ENCODE measurements at places on chromosomes 13 and 19.

DNA sequence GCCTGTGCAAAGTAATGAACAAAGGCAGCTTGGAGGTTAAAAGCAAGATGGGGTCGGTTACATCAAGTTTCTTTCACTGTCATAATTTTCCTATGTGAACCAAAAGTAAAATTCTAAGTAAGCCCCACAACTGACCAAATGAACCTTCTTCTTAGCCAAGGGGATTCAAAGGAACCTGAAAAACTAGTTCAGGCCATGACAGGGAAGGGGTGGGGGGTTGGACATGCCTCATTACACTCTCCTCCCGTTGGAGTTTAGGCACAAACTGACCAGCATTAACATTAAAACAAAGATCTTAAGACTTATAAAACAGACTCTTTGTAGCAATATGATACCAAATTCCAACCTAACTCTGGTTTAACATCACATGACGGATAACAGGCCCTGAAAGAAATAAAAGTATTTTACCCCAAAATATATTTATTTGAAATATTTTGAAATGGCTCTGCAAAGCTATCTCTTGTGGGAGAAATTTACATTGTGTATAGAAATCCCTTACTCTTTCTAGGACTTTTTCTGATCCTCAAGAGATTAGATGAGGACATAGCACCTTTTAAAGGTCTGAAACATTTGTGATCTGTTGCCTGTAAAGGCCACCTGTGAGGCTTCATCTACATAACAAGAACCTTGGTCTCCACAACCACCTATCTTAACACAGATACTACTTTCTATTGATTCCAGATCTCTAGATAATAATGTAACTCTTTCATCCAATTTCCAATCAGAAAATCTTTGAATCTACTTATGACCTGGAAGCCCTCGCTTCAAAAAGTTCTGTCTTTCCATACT is 1829.0 kb upstream of the MIR17HG start:
- no peak for DNase-seq

GRCh38 chr13:110258876-110259631 is 47.9 kb downstream of the COL4A1 start:
- DNase-seq, result no peak

DNA sequence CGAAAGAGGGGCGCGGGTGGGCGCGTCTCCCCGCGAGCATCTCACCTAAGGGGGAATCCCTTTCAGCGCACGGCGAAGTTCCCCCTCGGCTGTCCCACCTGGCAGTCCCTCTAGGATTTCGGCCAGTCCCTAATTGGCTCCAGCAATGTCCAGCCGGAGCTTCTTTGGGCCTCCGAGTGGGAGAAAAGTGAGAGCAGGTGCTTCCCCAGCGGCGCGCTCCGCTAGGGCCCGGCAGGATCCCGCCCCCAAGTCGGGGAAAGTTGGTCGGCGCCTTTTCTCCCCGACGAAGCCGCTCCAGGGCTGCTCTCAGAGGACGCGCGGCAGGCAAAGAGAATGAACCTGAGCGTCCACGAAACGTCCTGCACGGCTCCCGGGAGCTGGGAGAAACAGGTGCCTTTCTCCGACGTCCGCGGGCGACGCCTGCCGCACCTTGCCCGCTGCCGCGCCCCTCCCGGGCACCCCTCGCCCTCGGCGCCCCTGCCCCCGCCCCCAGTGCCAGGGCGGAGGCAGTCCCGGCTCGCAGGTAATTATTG is 366 bp upstream of the KL start:
- no peak for DNase-seq

DNA sequence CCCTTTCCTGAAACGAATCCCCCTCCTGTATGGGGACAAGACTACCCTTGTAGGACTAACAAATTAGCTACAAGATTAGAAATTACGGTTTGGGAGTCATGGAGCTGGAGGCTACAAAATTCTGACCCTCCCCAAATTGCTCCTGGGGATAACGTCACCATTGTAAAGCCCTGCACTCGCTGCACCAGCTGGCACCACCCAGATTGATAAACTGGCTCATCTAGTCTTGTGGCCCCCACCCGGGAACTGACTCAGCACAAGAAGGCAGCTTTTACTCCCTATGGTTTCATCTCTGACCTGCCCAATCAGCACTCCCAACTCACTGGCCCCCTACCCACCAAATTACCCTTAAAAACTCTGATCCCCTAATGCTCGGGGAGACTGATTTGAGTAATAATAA is 150.6 kb upstream of the TSC22D1 start:
- DNase-seq, result no peak

DNA sequence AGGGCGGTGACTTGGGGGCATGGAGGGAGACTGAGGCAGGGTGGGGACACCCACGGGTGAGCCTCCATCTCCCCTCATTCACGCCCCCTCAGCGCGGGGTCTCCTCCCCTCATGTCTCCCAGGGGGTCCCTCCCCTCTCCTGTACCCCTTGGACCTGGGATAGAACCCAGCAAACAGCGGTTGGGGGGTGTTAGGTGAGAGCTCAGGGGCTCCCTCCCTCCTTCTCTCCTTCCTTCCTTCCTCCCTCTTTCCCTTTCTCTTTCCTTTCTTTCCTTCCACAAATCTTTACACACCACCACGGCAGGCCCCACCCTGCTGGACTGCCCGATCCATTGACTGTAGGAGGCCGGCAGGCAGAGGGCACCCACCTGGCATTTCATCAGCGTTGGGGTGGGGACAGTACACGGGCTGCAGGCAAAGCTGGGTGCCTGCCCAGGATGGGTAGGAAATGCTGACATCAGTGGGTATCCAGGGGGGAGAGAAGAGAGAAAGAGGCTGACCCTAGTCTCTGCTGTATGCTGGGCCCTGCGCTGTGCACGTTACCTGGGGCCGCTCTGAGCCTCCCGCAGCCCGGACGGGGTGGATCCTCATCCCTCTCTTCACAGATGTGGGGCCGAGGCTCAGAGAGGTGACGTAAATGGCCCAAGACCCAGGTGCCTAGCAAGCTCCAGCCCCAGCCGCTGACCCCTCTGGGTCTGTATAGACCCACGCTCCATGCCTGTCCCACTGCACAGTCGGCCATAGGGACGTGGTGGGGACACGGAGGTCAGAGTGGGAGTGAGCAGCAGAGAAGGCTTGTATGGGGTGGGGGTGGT is 3.5 kb downstream of the SSC5D start:
- DNase-seq, result no peak

- DNase-seq, result no peak
These were observed 29.2 kb upstream of the FGF9 start for GRCh38 chr13:21641629-21642028.

DNA sequence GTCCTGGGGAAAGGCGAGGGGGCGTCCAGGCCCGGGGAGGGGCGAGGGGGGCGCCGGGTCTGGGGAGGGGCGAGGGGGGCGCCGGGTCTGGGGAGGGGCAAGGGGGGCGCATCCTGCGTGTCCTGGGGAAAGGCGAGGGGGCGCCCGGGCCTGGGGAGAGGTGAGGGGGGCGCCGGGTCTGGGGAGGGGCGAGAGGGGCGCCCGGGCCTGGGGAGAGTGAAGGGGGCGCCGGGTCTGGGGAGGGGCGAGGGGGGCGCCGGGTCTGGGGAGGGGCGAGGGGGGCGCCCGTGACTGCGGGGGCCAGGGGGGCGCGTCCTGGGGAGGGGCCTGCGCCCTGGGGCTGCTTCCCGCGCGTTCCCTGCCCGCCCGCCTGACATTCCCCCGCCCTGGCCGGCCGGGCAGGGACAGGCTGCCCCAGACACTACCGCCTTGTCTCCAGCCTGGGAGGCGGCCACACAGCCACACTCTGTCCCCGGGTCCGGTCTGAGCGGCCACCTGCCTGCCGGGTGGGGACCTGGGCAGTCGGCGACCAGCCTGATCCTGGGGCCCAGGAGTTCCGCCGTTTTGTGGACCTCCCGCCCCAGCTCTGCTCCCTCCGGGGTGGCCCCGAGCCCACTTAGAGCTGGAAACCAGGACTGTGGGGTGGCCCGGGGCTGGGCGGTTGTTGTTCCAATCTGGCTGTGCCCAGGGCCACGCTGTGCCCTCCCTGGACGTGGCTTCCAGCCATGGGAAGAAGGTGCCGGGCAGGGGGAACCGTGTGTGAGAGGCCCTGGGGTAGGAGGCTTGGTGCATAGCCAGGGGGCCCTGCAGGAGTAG is 11.8 kb downstream of the PALM start:
- DNase-seq, result peak; percentile 41

GRCh38 chr19:13300421-13301030 is 150.3 kb downstream of the IER2 start:
- no peak for DNase-seq

DNA sequence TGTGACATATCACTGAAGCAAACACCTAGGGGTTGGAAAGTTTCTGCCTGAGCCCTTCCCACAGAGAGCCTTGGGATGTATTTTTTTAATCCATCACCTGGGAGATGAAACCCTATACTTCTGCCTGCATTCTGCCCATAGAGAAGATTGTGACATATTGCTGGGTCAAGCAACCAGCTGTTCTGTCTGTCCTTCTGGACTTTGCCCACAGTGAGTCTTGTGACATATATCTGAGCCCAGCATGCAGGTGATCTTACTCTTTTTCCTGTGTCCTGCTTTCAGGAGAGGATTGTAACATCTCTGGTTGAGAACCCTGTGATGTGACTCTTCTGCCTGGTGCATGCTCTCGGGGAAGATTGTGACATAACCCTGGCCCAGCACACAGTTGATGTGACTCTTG is 24.9 kb upstream of the ZNF681 start:
- DNase-seq, result no peak

- no peak for DNase-seq
These were observed 666 bp upstream of the ZNF320 start for GRCh38 chr19:52898101-52898500.

DNA sequence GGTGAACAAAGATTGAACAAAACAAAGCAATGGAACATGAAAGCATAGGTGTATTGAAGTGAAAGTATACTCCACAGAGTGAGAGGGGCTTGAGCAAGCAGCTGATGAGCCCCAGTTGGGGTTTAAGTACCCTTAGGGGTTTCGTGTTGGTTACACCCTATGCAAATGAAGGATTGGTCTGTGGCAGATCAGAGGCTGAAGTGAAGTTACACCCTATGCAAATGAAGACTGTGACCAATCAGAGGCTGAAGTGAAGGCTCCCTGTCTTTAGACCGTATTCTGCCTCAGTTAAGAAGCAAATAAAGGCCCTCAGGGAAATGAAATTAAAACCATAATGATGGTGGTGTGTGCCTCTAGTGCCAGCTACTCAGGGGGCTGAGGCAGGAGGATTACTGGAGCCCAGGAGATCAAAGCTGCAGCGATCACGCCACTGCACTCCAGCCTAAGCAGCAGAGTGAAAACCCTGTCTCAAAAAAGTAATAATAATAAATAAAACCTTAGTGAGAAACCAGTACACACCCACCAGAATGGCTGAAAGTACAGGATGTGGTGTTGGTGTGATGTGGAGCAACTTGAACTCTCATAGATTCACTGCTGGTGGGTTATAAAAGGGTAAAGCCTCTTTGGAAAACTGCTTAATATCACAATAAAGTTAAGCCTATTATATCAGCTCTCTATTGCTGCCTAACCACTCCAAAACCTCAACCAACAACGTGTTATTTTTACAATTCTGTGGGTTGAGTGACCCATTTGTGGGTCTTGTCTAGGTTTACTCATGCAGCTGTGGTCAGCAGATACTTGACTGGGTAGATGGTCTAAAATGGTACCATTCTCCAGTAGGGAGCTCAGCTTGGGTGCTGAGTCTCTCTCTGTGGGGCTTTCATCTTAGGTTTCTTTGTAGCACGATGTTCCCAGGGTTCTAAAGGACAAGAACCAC is 12.8 kb upstream of the UPF3A start:
- no peak for DNase-seq

DNA sequence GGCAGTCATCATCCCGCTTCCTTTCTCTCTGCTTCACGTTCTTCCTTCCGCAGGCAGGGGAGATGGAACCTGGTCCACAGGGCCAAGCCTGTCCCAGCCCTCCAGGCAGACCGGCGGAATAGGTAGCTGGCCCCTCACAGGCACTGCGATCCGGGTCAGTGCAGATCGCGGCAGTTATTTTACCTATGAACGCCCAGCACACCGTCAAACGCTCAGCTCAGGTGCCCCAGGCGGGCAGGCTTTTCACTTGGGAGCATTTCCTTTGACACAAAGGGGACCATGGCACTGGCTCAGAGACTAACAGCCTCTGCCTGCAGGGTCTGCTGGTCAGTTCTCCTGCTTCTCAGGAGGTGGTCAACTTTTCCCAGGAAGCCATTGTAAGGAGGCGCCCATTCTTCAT is 97.0 kb upstream of the ZNF98 start:
- DNase-seq, result no peak

- no peak for DNase-seq
These were observed 14.1 kb downstream of the PNPLA6 start for GRCh38 chr19:7549429-7550148.

Data from HepG2 (cell line).